ENCODE measurements at places on chromosomes 5 and 9.

DNA sequence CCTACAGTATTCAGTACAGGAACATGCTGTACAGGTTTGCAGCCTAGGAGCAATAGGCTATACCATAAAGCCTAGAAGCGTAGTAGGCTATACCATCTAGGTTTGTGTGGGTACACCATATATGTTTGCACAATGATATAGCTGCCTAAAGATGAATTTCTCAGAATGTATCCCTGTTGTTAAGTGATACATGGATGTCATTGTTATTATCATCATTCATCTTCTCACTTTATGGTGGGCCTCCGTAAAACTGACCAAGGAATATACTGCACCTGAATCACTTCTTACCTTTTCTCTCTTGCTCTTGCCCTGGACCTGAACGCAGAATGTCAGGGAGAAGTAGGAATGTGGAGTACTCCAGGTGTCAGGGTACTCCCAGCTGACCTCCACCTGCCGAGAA, 11.8 kb downstream of the IL12B start:
- no peak for DNase-seq

- DNase-seq, result no peak
These were observed 24.2 kb downstream of the STC2 start for GRCh38 chr5:173303878-173304590.

GRCh38 chr9:14434971-14435718, 121.2 kb upstream of the NFIB start:
- no peak for DNase-seq

GRCh38 chr9:33165263-33166151, 1.6 kb downstream of the B4GALT1 start:
- DNase-seq, result no peak

GRCh38 chr9:95506678-95507463, 9.9 kb downstream of the PTCH1 start:
- no peak for DNase-seq
